Activated CD4-positive, CD25-positive, alpha-beta regulatory T cell (primary cell): ENCODE measurements at places on chromosomes 16 and 17.

DNA sequence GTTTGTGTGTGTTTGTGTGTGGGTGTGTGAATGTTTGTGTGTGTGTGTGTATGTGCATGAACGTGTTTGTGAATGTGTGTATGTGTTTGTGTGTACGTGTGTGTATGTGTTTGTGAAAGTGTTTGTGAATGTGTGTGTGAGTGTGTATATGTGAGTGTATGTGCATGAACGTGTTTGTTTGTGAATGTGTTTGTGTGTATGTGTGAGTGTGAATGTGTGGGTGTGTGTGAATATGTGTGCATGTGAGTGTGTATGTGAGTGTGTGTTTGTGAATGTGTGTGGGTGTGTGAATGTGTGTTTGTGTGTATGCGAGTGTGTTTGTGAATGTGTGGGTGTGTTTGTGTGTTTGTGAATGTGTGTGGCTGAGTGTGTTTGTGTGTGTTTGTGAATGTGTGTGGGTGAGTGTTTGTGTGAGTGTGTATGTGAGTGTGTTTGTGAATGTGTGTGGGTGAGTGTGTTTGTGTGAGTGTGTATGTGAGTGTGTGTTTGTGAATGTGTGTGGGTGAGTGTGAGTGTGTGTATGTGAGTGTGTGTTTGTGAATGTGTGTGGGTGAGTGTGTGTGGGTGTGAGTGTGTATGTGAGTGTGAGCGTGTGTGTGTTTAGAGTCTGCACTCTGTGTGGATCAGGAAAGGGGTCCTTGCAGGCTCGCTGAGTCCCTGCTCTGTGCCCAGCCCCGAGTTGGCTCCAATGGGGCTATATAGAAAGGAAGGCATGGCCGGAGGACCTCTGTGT is 890 bp upstream of the CD300A start:
- DNase-seq, result no peak

- DNase-seq, result no peak
Observed at GRCh38 chr17:46869975-46870803, 18.8 kb downstream of the WNT9B start.

- peak; percentile 27 for DNase-seq
Observed at GRCh38 chr16:89409161-89409711, 81.1 kb downstream of the ANKRD11 start.

GRCh38 chr16:6266703-6267102 is 1065.9 kb upstream of the RBFOX1 start:
- DNase-seq, result no peak

GRCh38 chr17:7916808-7917207 is 719 bp upstream of the RNF227 start:
- DNase-seq, result no peak

GRCh38 chr17:72311004-72311403 is 190.2 kb downstream of the SOX9 start:
- DNase-seq, result no peak

DNA sequence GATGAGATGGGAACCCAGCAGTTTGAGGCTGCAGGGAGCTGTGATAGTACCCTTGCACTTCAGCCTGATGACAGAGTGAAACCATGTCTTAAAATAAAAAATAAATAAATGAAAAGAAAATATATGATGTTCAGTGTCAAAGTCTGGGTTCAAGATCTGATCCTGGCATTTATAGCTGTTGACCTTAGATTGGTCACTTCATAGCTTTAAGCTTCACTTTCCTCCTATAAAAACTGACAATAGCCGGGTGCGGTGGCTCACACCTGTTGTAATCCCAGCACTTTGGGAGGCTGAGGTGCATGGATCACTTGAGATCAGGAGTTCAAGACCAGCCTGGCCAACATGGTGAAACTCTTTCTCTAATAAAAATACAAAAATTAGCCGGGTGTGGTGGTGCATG is 5.2 kb upstream of the ZNF821 start:
- DNase-seq, result no peak

DNA sequence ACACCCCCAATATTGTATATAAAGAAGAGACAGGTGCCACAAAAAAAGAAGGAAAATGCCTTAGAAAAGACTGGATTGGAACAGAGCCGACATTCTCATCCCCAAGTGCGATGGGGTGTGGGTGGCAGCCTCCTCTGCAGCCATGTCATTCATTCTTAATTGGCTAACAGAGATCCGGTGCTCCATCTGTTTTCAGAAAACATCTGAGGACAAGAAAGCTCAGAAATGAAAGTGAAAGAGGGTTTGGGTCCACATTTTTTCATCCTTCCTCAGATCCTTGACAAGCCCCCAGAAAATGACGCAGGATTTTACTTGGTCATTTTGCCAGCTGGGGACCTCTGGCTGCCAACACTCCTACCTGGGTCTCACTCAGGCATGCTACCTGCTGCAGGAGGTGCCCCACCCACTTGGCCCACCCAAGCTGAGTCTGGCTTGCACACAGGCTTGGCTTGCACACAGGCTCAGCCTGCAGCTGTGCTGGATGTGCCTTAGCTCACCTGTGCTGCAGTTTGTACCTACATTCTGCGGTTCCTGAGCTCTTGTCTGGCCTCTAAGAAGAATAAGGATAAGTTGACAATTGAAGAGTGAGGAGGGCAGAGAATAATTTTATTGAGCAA is 21.9 kb downstream of the KIF2B start:
- DNase-seq, result no peak

GRCh38 chr16:20344611-20345010 is 7.9 kb downstream of the UMOD start:
- DNase-seq, result no peak

- no peak for DNase-seq
Observed at GRCh38 chr16:16037970-16038369, 88.6 kb downstream of the ABCC1 start.

DNA sequence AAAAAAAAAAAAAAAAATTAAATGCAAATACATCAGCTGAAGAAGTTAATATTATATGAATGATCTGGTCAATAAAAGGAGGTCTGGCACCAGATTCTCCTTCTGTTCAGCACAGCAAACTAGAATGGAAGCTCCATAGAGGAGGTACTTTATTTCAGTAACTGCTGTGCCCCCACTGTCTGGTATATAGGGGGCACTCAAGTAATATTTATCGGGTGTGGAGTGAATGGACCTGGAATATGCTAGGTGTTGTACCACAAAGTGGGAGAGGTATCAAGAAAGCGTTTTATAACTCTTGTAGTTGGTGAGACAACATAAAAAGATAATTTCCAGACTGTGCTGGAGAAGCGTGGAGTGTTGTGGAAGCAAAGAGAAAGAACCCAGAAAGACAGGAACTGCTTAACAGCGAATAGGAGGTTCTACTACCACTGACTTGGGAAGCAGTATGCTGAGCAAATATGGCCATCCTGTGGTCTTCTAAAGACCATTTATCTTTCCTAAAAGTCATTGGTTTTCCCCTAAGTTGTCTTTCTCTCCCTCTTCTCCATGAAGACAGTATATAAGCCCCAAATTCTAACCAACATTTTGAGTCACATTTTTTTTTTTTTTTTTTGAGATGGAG is 12.2 kb upstream of the PRKCA start:
- DNase-seq, result no peak

DNA sequence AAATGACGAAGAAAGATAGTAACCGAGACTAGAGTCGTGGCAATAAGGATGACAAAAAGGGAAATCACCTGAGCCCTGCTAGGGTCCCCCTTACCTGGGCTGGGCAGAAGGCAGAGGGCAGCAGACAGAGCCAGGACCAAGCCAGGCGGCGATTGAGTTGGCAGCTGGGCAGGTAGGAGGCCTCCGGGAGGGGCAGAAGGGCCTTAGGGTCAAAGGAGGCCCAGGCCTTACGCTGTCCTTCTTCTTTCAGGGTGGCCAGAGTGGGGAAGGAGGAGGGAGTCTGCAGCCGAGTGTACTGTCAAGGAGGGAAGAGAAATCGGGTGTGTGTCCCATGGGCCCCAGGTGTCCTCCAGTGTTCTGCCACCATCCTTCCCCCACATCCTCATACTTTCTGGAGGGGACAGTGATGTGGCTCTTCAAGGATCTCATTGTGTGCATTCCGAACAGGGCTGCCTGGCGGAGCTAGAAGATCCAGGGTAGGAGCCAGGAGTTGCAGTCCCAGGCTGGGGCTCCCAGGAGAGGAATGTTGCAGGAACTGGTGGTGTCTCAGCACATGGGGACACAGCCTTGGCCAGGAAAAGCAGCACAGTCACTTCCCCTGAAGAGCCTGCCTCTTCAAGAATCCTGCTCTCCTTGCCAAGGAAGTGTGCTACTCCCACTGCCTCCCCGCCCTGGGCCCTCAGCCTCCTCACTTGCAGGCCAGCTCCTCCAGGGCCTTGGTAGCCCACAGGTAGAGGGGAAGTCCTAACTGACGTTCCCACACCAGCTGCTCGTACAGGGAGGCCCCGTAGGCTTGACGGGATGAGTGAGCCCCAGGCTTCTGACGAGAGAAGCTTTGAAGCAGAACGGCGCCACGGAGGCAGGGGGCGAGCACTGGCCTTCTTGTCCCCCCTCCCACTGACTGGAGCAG is 13.2 kb downstream of the CTC1 start:
- DNase-seq, result no peak

DNA sequence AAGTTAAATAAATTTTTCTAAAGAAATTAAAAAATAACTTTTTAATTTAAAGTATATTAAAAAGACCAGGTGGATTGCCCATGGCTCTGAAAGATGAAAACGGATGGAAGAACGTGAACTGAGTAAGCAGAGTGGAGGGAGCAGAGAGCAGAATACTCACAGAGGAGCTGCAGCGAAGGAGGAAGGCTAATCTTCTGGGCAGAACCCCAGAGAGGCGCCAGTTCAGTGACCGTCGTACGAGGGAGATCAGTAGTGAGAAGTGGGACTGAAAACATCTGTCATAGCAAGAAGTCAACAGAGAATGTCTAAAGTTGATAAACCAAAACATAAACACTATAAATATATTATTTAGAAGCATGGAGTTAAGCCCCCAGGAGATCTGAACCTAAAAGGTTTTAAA is 34.9 kb downstream of the UBE2G1 start:
- no peak for DNase-seq

DNA sequence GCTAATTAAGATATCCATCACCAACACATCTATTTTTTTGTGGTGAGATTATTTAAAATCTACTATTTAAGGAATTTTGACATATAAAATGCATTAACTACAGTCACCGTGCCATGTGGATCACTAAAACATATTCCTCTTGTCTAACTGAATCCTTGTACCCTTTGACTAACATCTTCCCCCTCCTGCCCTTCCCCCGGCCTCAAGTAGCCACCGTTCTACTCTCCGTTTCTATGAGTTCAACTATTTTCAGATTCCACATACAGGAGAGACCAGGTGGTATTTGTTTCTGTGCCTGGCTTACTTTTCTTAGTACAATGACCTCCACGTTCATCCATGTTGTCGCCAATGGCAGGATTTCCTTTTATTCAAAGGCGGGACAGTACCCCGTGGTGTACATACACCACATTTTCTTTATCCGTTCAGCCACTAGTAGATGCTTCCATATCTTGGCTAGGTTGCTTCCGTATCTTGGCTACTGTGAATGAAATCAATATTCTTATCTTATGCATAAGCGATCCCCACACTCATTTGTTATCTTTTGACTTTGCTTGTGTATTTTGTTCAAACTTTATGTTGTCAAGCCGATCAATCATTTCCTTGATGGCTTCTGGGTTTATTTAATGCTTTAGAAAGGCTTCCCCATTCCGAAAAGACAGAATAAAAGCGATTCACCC is 134.7 kb downstream of the KCNJ12 start:
- DNase-seq, result no peak

GRCh38 chr17:61208301-61209105 is 191.1 kb upstream of the TBX2 start:
- DNase-seq, result no peak

DNA sequence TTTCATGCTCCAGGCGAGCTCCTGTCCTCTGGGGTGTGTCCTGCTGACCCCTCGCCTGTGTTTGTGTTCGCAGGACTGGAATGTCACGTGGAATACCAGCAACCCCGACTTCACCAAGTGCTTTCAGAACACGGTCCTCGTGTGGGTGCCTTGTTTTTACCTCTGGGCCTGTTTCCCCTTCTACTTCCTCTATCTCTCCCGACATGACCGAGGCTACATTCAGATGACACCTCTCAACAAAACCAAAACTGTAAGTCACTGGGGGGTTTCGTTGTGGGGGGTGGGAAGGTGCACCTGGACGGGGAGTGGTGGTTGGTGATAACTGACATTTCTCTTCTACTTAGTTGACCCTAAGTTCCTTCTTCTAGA is 58.3 kb downstream of the ABCC1 start:
- no peak for DNase-seq
